ENCODE measurements at places on chromosomes 5 and 9.
A peak's percentile ranks its signal among the peaks of the same experiment; 100 is the strongest.

- DNase-seq, result no peak
These were observed 162.1 kb downstream of the ROR2 start for GRCh38 chr9:91787931-91788330.

DNA sequence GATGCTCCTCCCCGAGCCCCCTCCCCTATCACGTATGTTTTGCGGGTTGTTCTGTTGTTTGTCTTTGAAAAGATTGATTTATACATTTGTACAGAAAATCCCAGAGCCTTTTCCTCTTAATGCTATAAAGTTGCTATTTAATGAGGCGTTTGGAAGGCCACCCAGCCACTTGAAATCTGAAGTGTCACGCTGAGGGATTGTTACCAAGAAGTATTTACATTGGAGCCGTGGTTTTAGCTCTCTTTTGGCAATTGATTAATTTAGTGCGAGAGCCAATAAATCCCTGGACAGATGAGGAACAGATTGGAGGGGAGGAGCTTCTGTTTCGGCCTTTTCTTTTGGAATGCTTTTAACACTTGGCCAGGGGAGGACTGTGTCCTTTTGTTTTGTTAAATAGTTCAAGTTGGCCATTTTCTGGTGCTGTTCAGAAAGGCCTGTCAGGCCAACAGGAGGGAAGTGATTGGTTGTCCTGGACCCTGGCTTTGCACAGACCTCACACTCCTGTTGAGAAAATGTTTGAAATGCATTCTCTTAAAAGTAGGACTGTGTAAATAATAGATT lies 250.2 kb downstream of the PDZD2 start:
- no peak for DNase-seq

DNA sequence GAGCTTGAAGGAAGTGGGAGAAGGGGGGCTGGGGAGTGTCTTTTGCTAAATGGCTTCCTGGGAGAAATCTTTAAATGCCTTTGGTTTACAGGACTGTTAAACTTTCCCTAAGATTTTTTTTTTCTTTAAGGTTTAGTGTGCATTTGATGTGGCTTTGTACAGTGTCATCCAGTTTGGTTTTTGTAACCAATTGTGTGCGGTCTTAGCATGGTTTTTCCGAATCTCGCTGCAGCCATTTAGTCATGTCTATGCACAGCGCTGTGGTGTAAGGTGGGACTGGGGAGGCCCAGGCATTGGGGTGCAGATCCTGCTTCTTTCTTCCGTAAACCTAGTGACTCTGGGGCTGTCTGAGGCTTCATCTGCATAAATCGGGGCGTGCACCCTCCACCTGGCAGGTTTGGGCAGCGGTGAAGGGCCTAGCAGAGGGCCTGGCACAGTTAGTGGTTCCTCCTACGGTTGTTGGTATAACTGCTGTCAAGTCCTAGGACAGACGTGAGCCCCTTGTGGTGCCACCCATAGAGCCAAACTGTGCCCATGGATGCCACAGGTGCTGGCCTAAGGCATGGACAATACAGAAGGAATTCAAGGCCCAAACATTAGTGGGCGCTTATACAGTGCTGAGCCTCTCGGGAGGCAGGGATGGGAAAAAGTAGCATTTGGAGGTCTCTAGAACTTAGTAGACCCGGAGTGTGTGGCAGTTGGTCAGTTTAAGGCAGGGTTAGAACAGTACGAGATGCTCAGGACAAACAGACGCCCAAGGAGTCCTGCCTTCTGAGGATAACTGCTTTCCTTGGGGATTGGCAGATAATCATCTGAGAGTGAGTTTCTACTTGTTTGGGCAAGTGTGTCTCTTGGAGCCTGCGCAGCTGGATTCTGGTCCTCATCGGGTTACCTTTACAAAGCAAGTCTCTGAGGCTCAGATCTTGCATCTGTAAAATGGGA lies 1.5 kb downstream of the PRRC2B start:
- DNase-seq, result peak; percentile 53

DNA sequence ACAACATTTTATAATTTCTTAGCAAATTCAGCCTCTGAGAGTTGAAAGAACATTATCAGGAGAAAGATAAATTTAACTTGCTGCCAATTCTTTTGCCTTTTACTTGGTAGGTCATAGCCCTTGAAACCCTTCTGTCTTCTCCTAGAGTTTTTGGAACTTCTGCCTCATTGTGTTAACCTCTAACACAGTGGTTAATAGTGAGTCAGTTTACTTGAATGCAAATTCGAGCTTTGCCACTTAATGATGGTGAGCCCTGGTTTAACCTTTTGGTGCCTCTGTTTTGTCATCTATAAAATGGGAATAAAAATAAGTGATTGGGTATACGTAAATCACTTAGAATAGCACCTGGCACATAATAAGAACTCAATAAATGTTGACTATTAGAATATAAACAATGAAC lies 1.8 kb upstream of the INIP start:
- DNase-seq, result no peak

DNA sequence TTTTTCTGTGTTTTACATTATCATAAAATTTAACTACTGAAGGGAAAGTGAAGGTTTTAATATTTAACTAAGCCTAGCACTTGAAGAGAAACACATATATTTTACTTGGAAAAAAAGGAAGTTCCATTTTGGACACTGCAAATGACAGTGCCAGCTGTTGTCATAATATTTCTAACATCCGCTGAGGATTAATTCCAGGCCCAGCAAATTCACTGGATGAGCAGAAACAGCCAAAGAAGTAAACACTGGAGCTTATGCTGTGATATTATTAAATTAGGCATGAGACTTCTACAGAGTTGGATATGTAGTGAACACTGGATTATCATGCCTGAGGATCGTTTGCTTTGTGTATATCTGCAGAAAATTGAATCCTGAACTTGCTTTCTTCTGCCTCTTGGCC lies 67.6 kb downstream of the GHR start:
- DNase-seq, result no peak

DNA sequence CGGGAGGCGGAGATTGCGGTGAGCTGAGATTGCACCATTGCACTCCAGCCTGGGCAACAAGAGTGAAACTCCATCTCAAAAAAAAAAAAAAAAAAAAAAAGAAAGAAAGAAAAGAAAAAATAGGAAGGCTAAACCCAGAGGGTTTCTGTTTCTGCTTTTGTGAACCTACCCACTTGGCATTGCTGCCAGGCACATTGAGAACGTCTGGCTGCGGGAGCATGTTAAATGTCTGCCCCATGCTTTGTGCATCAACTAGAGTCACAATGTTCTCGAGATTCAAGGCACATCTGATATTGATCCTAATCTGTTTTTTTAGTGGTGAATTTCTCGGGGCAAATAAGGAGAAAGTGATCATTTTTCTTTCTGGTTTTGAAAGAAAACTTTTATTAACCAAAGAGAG lies 2.8 kb downstream of the SLC25A25 start:
- DNase-seq, result no peak

- no peak for DNase-seq
These were observed 21.0 kb upstream of the WWC1 start for GRCh38 chr5:168270476-168270875.

DNA sequence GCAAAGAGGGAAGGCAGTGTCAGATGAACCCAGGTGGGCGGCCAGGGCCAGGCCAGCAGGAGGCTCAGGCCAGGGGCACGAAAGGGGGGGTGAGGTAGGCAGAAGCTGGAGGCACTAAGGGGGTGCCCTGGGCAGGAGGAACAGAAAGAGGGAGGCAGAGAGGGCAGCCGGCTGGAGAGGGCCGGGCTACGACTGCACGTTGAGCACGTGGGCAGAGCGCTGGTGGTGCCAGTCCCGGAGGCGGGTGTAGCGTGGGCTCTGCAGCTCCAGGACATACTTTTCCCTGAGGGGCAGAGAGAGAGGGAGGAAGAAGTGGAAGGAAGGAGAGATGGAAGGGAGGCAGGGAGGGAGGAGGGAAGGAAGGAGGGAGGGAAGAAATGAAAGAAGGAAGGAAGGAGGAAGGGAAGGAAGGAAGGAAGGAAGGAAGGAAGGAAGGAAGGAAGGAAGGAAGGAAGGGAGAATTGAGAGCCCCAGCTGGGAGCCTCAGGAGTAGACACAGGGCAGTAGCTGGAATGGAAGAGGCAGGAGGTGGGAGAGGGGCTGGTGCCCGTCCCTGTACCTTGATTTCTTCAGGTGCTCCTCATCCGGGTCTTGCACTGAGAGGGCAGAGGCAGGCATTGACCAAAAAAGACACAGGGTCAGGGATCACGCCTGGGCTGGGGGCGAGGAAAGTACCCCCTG lies 7.0 kb downstream of the PDLIM7 start:
- DNase-seq, result no peak

- DNase-seq, result no peak
These were observed 51.7 kb downstream of the RXRA start for GRCh38 chr9:134377976-134378375.

GRCh38 chr5:53560506-53561191 lies at the start of gene NDUFS4:
Gene NDUFS4, plus strand, starts transcription at chr5:53560639. Its CDS starts 24 bp downstream, at chr5:53560663.
- peak; percentile 70 for DNase-seq

DNA sequence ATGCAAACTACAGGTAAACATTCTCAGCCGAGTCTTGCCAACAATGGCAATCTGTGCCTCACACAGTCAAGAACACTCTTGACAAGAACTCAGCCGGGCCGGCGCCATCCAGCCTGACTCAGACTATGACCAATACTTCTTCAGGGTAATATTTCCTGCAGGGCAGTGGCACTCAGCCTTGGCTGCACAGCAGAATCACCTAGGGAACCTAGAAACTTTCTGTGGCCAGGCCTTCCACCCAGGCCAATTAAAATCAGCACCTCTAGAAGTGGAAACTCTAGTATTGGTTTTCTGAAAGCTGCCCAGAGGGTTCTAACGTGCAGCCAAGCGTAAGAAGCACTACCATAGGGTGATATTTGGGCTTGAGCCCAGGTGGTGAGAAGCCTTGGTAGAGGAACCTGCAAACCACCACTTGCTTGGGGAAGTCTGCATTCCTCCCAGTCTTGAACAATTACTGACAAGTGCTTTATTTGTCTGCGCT lies 120.6 kb downstream of the TTLL11 start:
- DNase-seq, result no peak

- DNase-seq, result no peak
These were observed 1113.3 kb downstream of the PTPRD start for GRCh38 chr9:9499546-9499945.

GRCh38 chr9:114559830-114560513 lies 27.6 kb upstream of the ATP6V1G1 start:
- no peak for DNase-seq

DNA sequence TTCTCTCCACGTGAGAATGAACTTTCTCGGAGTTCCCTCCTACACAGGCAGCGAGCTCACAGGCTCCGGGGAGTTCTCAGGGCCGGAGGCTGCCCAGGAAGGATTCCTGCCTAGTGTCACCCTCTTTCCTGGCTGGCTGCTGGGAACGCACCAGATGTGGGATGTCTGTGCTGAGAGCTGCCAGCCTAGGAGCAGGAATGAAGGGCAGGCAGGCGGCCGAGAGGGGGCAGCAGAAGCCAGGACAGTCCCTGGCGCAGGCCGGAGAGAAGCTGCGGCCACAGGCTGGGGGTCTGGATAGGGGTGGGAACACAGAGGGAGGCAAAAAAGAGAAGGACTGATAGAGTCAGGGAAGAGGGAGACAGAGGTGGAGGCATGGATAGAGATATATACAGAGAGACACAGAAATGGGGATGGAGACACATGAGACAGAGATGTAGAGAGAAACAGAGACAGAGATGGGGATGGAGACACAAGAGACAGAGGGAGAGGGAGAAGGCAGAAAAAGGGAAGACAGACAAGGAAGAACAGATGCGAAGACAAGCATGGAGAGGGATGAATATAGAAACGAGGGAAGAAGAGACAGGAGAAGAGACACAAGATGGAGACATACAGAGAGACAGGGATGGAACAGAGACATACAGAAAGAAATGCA lies 25.3 kb upstream of the ENHO start:
- DNase-seq, result peak; percentile 29

DNA sequence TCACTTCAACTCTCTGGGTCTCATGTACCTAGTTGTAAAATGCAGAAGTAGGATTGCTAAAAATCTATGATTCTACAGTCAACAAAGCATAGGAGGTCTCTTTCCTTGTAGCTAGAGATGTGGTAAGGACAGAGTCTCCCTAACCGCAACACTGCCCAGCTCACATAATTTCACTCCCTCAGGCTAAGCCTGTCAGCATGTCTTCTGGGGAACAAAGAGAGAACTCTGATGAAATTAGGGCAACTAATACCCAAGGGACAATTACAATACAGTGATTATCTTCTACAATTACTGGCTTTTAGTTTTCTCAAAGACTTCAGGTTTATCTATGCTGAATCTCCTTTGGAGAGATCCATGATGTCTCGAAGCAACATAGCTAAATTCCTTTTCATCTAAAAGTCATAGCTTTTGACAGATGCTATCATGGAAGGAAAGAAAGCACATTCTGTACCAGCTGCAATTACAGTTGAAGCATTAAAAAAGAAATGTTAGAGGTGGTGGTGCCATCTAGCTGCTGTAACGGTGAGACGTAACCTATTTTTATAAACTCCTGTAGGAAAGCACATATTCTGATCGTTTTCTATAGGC lies 141.1 kb upstream of the TARS1 start:
- no peak for DNase-seq

GRCh38 chr9:93562157-93562556 lies 14.2 kb upstream of the PHF2 start:
- DNase-seq, result no peak

GRCh38 chr5:67997892-67998457 lies 217.6 kb upstream of the PIK3R1 start:
- DNase-seq, result no peak

- DNase-seq, result no peak
These were observed 89.3 kb downstream of the SEMA5A start for GRCh38 chr5:9456435-9457042.
